ENCODE measurements at places on chromosomes 2 and 18.

- peaks cover 27% of the 10 kb centered on the region for H3K4me1 ChIP-seq
- H3K27ac ChIP-seq = no peak overlapping the region
- H3K4me3 ChIP-seq = no peak overlapping the region
- H3K27me3 ChIP-seq = no peaks in the 10 kb centered on the region
These were observed 100.2 kb downstream of the SH3RF3 start for GRCh38 chr2:109229094-109229675.

DNA sequence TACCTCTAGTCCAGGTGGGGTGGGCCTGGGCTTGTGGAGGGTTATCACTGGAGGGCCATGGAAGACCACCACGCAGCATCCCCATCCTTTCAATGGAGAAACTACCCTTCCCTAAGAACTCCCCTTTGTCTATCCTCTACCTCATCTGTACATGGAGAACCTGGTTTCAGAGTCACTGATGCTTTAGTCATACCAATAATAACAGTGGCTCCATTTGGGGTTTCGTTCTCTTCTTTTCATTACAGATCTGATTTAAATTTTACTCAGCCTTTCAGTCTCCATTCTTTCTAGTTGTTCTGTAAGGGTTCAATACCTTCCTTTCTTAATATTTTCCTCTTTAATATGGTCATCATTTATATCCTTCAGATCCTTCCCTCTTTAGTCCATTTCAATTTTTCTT, 54.6 kb upstream of the ZFP36L2 start:
- no peaks in the 10 kb centered on the region for H3K27me3 ChIP-seq
- H3K4me1 ChIP-seq = peaks cover 2% of the 10 kb centered on the region
- no peak overlapping the region for H3K4me3 ChIP-seq
- H3K27ac ChIP-seq = peak overlapping the region; percentile 20
- H3K36me3 ChIP-seq = peaks cover 57% of the 10 kb centered on the region
- DNase-seq = no peak

DNA sequence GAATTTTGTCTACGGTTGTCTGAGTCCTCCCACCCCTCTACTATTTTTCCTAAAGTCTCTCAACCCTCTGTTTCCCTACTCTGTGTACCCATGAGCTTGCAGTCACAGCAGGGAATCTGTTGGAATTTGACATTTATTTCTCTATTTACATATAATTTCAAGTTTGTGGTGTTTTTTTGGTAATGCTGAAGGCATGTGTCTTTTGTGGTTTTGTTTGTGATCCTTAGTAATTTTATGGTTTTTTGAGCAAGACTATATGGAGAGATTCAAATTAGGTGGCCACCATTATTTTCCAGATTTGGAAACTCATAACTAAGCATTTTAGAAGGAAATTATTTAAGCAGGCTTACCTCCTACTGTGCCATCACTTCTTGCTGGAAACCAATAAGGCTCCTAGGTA, 27.2 kb upstream of the FBLN7 start:
- peaks cover 11% of the 10 kb centered on the region for H3K4me1 ChIP-seq
- DNase-seq = no peak
- H3K27me3 ChIP-seq = no peaks in the 10 kb centered on the region

DNA sequence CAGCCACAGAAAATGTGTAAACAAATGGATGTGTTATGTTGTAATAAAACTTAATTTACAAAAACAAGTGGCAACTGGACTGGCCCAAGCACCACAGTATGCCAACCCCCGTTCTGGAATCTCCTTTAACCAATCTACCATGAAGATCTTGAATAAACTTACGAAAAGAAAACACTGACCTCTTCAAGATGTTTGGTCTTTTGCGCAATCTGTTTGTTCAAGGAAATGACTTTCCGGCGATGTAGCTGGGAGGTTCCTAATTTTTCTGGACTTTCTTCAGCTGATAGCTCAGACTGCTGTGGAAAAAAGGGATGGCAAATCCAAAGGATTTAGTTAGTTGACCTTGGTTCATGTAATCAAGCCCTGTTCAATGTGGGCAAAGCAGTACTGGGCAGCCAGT, 55.7 kb downstream of the CCDC93 start:
- no peaks in the 10 kb centered on the region for H3K4me1 ChIP-seq
- H3K27ac ChIP-seq = no peak overlapping the region

DNA sequence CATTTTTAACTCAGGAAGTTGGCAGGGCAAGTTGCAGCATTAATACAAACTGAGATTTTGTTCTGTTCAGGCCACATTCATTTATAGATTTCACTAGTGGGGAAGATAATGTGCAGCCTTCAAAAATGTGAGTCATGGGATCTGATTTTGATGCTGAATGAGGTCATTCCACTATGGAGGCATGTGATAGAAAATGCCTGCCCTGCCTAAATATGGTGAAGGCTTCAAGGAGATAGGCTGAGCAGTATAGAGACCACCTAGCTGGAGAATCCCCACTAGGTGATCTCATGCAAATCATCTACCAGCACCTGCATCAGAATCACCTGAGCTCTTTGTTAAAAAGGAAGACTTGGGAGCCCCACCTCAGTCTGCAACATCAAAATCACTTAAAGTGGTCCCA, 43.7 kb downstream of the PAX3 start:
- no peak overlapping the region for H3K27ac ChIP-seq
- DNase-seq = no peak
- H3K4me1 ChIP-seq = no peaks in the 10 kb centered on the region
- H3K27me3 ChIP-seq = peaks cover 15% of the 10 kb centered on the region
- no peaks in the 10 kb centered on the region for H3K36me3 ChIP-seq
- H3K4me3 ChIP-seq = no peak overlapping the region

DNA sequence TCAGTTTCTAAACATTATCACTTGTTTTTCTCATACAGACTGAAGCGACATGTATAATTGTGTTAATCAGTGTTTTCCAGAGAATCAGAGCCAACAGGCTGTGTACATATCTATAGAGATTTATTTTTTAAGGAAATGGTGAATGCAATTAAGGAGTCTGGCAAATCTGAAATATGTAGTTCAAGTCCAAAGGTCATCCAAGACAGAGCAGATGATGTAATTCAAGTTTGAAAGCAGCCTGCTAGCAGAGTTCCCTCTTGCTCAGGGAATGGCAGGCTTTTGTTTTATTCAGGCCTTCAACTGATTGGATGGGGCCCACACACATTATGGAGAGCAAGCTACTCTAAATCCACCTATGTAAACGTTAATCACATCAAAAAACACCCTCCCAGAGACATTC, 282.6 kb downstream of the CBLN2 start:
- no peak for DNase-seq
- H3K27me3 ChIP-seq = no peaks in the 10 kb centered on the region
- no peak overlapping the region for H3K4me3 ChIP-seq
- no peaks in the 10 kb centered on the region for H3K4me1 ChIP-seq

DNA sequence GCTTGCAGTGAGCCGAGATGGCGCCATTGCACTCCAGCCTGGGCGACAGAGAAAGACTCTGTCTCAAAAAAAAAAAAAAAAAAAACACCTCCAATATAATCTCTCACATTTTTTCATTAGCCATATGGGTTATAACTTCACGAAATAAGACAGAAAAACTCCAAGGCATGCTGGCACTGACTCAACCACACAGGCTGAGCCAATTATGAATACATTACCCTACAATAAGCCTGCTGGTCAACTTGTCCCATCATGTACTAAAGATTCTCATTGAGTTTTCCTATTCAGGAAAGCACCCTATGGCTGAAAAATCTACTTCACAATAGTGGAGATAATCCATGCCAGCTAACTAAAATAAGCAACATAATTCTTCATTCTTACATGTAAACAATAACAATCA, 12.8 kb upstream of the MAP3K20 start:
- no peak overlapping the region for H3K4me3 ChIP-seq
- no peaks in the 10 kb centered on the region for H3K36me3 ChIP-seq
- no peak for DNase-seq
- no peaks in the 10 kb centered on the region for H3K4me1 ChIP-seq

DNA sequence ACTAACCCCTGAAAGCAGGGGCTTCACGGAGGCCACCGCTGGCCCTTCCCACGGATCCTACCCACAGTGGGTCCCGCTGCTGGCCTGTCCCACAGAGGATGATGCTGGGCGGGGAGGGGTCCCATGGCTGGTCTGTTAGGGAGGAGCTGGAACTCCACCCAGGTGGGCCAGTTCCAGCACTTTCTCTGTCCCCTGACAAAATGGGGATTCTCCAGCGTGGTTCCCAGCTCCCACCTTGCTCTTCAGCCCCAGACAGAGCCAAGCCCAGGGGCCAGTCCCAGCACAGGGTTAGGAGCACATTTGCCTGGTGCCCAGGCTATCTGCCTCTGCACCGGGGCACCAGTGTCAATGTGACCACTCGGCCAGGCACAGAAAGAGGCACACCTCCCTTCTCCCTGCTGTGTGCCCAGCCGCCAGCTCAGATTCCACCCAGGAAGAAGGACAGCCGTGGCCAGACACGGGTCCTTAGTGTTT, 50.0 kb downstream of the ANKMY1 start:
- H3K36me3 ChIP-seq = peaks cover 5% of the 10 kb centered on the region
- H3K4me3 ChIP-seq = no peak overlapping the region
- no peaks in the 10 kb centered on the region for H3K27me3 ChIP-seq
- H3K27ac ChIP-seq = no peak overlapping the region

DNA sequence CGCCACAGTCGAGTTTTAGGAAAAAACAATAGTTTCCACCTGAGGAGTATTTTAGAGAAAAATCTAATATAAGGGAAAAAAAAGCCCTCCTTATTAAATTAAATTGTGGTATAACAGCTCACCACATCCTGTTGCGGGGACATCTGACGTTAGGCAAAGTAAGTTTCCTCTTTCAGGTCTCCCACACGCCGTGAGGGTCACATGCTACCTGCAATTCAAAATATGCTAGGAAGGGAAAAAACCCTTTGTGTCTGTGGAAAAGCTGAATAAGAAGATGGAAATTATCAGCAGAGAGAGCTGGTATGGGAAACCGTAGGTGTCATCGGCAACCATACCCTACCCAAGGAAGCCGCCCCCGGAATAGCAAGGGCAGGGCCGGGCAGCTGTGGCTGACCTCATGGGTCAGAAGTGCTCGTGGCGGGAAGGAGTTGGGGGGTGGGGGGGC, 128.0 kb downstream of the NFATC1 start:
- H3K36me3 ChIP-seq = peaks cover 21% of the 10 kb centered on the region
- no peaks in the 10 kb centered on the region for H3K27me3 ChIP-seq
- H3K27ac ChIP-seq = peak overlapping the region; percentile 98
- DNase-seq = peak; percentile 79
- peaks cover 69% of the 10 kb centered on the region for H3K4me1 ChIP-seq
- H3K4me3 ChIP-seq = peak overlapping the region; percentile 78

- DNase-seq = no peak
- no peak overlapping the region for H3K27ac ChIP-seq
- peaks cover 31% of the 10 kb centered on the region for H3K4me1 ChIP-seq
- H3K4me3 ChIP-seq = no peak overlapping the region
- H3K27me3 ChIP-seq = peaks cover 3% of the 10 kb centered on the region
These were observed 148.1 kb downstream of the DTNA start for GRCh38 chr18:34858188-34858587.

DNA sequence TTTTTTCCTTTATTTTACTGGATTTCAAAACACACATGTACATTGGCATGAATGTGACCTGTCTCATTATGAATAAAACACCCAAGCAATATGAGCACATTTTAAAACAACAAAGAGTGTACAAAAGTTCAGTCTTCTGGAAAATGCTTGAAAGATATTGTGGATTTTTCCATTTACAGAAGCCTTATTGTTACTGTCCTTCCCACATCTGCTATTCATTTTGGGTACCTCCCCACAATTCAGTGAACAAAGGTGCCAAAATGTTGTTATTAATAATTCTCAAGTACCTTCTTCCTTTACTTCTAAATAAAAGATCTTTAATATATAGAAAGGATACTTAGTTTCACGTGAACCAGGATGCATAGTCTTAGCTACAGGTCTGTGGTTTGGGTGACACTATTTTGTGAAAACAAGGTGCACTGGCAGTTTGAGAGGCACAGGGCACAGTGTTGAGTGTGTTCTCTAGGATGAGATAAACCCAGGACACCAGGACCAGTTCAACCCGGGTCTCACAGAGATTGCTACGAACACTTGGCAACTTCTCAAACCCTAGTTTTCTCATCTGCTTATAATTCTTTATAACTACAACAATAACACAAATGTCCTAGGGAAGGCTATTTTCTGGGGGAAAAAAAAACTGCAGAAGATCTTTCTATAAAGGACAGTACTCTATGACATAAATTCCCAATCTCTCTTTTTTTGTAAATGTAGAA, 84.5 kb upstream of the GALNT5 start:
- H3K36me3 ChIP-seq = no peaks in the 10 kb centered on the region
- no peak overlapping the region for H3K27ac ChIP-seq
- no peak for DNase-seq

- no peaks in the 10 kb centered on the region for H3K4me1 ChIP-seq
- no peak overlapping the region for H3K27ac ChIP-seq
- DNase-seq = no peak
- no peaks in the 10 kb centered on the region for H3K36me3 ChIP-seq
- H3K27me3 ChIP-seq = no peaks in the 10 kb centered on the region
- no peak overlapping the region for H3K4me3 ChIP-seq
These were observed 316.1 kb downstream of the PTH2R start for GRCh38 chr2:208722731-208723130.

GRCh38 chr2:231371430-231372054, 24.0 kb upstream of the B3GNT7 start:
- no peaks in the 10 kb centered on the region for H3K36me3 ChIP-seq
- no peaks in the 10 kb centered on the region for H3K27me3 ChIP-seq
- no peaks in the 10 kb centered on the region for H3K4me1 ChIP-seq
- no peak overlapping the region for H3K4me3 ChIP-seq

- peaks cover 4% of the 10 kb centered on the region for H3K27me3 ChIP-seq
These were observed 113.9 kb downstream of the MYO1B start for GRCh38 chr2:191359133-191359532.

DNA sequence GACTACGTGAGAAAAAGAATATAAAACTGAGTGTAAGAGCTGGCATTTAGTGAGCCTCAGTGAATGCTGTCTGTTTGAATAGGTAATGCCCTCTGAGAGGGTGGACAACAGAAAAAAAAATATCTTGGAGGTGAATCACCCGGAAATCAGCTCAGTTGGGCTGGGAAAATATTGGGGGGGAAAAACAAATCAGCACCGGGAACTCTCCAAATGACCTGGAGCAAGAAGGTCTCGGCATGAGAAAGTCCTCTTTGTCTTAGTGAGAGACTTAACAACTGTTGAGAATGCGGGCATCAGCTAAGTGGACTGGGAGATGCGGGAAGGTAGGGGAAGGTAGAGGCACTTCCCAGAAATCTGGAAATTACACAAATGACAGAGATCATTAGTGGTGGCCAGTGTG, 109.4 kb upstream of the POU3F3 start:
- H3K27ac ChIP-seq = no peak overlapping the region
- H3K4me3 ChIP-seq = no peak overlapping the region
- no peaks in the 10 kb centered on the region for H3K4me1 ChIP-seq
- no peaks in the 10 kb centered on the region for H3K36me3 ChIP-seq
- peaks cover 2% of the 10 kb centered on the region for H3K27me3 ChIP-seq

DNA sequence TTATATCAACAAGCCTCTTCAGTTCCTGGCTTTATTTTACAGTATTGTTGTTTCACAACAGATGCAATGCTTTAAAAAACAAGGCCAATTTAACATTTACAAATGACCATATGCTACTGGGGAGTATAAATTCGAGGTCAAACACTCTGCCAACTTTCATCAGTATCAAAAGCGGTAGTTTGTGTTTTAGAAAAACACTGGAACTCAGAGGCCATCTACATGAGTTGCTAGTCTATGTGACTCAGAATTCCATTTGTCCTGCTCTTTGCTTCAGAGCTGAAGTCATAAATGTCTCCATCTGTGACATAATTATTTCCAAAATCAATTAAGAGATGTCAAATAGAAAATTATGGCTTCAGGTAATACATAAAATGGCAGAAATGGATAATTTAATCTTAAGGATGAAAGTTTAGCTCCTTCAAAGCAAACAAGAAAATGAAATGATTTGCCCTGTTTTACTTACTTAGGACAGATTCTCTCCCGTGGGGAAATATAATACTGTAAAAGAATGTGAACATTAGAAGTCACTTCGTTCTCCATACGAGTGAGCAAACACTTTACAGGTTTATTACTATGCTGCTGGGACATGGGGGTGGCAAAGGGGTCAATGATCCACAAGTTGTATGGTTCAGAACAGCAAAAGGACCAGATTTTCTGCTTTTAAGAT, 3.7 kb downstream of the MEX3C start:
- H3K27ac ChIP-seq = peak overlapping the region; percentile 67
- no peaks in the 10 kb centered on the region for H3K27me3 ChIP-seq
- H3K4me3 ChIP-seq = peak overlapping the region; percentile 85
- H3K36me3 ChIP-seq = peaks cover 47% of the 10 kb centered on the region
